ENCODE measurements at places on chromosomes 12 and 14.

DNA sequence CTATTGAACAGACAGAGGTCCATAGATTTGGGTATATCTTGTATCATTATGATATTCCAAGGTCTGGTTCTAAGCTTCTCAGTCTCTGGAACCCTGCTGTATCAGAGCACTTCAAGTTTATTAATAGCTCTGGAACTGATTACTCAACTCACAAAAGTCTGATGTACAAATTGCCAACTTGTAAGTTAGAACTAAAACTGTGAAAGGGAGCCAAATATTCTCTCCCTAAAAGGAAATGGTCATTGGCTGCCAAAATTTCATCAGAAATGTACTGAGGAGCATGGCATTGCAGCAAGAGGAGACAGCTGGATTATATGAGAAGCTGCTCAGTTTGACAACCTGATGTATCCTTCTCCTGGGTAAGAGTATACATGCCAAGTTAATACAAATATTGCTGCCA, 828.8 kb upstream of the SEL1L start:
- no peak for DNase-seq

DNA sequence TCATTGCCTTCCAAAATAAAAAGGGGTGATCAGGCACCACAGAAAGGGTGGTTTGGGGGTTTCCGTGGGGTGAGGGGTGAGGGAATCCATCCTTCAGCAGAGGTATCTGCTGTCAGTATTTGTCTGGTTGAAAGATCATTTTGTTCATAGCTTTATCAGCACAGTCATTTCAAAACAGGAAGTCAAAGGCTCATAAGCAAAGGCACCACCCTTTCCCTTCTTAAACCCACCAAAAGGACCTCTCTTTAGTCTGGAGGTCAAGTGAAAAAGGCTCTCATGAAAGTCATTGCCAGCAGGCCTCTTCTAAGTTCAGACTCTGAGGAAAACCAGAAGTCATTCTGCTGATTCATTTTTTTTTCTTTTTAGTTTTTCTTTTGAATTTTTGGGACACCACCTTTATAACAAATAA, 6.2 kb downstream of the CHST11 start:
- DNase-seq: peak; percentile 51

DNA sequence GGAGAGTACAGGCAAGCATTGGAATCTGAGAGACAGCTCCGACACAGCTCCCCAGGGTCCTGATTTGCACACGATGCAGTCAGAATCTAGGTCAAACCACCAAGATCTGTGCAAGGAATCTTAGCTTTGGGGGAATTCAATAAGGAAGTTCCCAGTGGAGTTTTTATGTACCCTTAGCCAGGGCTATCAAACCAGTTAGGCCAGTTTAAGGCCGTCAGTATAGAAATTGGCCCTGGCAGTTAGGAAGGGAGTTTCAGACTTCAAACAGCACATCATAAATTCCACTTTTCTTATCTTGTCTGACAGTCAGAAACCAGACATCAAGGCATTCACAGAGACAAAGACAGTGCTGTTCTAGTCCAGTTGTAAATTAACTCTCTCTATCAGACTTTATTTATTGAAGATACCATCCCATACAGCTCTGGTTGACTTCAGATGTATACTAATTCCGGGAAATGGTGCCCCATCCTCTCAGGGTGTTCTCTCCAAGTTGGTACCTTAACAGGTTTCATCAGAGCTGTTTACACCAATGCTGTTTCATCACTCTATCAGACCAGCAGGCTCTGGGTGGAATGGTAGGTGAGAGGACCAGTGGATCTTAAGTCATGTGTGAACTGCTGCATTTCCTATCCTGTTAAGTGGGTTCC, 157.5 kb upstream of the ATF7IP start:
- DNase-seq: no peak

DNA sequence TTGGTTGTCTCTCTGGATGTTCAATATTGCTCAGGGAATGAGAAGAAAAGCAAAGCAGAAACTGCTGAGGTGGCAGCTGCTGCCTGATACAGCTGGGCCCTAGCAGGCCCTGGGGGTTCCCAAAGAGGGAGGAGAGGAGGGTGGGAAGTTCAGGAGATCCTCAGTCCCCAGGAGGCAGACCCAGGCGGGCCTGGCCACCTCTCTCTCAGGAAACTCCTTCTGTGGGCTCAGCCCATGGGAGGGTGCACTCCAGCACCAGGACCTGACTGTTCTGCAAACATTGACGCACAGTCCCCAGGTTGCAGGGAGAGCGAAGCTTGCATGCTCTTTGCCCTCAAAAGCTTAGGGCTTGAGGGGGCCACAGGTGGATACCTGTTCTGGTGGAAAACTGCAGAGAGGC, 29.6 kb downstream of the IRF2BPL start:
- DNase-seq: no peak

- DNase-seq: no peak
These were observed 8.8 kb downstream of the TMEM263 start for GRCh38 chr12:106964526-106964925.

DNA sequence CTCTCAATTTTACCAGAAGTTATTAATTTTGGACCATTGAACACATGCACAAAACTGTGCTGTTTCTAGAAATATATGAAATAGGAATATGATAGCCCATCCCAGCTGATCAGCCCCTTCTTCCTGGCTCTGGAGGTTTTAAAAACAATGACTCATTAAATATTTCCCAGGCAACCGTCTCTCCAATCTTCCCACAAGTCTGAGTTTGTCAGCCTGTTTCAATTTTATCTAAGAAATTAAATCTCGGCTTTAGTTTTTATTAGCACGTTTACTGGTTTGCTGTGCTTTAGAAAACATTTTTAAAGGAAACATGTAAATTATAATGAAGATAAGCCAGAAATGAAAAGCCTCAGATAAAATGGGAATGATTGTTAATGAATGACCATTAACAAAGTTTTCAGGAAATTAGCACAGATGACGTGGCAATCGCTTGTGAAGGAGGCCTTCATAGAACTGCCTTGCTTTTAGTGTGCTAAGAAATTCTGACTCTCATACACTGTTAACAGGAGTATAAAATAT, 89.3 kb upstream of the RAP1B start:
- no peak for DNase-seq

DNA sequence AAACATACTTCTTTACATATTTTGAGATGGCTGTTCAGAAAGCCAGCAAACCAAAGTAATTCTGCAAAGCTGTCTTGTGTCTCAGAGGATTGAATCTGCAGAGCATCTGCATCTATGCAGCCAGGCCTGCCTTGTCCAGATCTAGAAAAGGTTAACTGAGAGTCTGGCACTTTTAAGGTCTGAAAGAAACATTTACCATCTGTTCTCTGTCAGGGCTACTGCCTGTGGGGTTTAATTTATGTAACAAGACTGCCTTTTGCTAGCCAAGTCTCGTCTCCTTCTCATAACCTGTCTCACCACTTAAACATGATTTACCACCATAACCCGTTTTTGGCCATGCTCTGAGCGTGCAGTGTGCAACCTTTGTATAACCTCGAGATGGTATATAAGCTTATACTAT, 194.2 kb downstream of the SYT10 start:
- DNase-seq: no peak

- DNase-seq: no peak
These were observed 332.8 kb downstream of the SEC23A start for GRCh38 chr14:38770251-38770650.

- no peak for DNase-seq
These were observed 131.3 kb downstream of the PTPRO start for GRCh38 chr12:15453613-15454012.

DNA sequence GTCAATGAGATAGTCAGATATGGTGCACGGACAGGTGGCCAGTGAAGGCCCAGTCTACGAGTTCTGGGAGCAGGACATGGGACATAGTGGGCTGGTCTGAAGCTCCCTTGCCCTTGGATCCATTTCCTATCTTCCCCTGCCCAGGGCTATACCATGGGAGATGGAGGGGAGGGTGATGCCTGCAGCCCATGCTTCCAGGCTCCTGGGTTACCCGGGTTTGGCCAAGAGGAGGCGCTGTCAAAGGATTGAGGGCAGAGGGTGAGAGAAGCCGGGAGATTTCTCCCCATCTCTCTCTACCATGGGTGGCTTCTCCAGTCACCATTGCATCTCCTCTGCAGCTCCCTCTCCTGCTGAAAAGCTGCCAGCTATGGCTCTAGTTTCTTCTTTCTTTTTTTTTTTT, 52.8 kb upstream of the LHX5 start:
- DNase-seq: no peak

GRCh38 chr12:45076417-45077026, 25.6 kb upstream of the DBX2 start:
- DNase-seq: no peak

DNA sequence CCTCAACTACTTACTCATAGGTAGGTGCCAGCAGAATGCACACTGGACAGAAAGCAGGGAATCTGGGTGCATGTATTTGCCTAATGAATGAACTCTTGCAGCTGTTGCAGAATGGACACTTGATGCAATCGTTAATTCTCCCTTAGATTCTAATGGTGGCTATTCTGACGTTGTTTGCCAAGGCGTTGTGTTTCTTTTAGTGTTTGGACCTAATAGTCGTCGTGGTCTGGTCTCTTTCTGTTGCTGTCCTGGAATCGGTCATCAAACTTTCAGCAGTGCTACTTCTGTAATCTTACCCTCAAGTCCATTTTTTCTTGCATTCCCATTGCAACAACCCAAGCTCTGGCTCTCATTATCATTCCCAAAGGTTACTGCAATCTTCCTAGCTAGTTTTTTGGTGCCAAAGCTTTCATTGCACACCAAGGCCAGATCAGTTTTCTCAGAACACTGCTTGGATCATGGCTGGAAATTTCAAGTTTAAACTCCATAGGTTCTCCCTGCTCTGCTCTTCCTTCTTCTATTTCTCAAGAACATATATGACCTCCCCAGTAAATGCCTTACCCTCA, 31.3 kb downstream of the BMP4 start:
- no peak for DNase-seq

- DNase-seq: no peak
These were observed 45.7 kb upstream of the CPM start for GRCh38 chr12:68978678-68979077.

DNA sequence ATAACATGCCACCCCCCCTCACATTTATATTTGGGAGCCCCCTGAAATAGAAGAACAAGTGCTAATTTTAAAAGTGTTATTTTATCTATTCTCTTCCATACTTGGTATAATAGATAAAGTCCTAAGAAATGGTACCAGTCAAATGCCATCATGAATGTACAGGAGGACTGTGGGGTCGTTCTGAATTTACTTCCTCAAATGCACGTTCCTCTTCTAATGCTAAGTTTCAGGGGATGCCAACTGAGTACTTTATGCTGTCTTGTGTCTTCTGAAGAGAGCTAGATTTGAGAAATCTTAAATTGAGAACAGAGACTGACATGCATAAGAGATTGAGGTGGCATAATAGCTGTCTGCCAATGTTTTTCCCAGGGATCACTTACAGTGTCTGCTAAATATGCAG, 59.0 kb downstream of the CFAP54 start:
- DNase-seq: no peak

GRCh38 chr12:2251526-2252209, 198.9 kb downstream of the CACNA1C start:
- no peak for DNase-seq

- peak; percentile 90 for DNase-seq
These were observed at the start of gene ATF1 for GRCh38 chr12:50763639-50764285. Gene ATF1, plus strand, starts transcription at chr12:50764101. Its CDS starts 16,045 bp downstream, at chr12:50780146.

GRCh38 chr12:65532764-65533163, 254.3 kb downstream of the MSRB3 start:
- no peak for DNase-seq

DNA sequence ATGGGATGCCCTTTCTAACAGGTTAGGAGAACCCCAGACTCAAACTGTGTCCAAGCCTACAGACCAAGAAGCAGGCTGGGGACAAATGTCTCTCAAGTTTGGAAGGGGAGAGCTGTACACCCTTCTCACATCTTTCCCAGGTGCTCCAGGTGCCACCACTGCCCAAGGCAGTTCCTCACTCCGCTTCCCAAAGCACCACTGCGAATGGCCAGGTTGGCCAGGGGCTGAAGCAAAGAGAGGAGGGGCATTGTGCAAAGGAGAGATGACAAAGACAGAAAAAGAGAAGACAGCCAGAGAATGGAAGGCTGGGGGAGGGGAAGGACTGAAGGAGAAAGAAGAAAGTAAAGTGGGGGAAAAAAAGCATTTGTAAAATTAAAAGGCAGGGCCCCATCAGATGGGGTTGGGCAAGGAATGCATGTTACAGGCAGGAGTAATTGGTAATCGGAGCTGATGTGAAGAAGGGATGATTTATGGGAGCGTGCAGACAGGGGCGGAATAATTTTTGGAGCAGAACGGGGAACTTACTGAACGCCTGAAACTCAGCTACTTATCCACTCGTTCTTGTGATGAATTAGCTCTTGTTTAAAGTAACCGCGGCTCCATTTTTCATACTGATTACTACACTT, 165.8 kb downstream of the ESRRB start:
- DNase-seq: no peak

GRCh38 chr14:67010602-67011001, 178.6 kb upstream of the GARIN2 start:
- DNase-seq: no peak

GRCh38 chr14:97902630-97903029, 1105.4 kb downstream of the VRK1 start:
- DNase-seq: no peak

GRCh38 chr14:66974397-66975025, 214.7 kb upstream of the GARIN2 start:
- no peak for DNase-seq

GRCh38 chr12:77571127-77571526, 259.6 kb upstream of the NAV3 start:
- DNase-seq: no peak

GRCh38 chr12:43882578-43883178, 46.8 kb downstream of the TMEM117 start:
- no peak for DNase-seq

DNA sequence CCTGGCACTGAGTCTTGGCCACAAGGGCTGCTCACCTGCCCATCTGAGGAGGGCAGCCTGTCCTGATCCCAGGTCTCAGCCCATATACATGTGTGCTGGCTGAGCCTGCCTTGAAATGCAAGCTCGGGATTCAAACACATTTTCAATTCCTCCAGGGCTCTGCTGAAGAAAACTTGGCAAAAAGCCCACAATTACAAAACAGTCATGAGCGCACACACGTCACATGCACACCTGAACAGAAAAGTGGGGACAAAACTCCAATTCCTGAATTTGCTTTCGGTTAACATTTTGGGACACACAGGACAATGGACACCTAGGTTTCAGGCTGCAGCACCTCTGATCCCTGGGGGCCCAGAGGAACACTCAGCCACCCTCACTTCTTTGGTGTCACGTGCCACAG, 113.9 kb downstream of the RBM19 start:
- DNase-seq: no peak

Measured in stimulated activated naive CD8-positive, alpha-beta T cell treated with anti-CD3 and anti-CD28 coated beads, Interleukin-15, Interleukin-2, amounts not matched to agents 100 U/mL and 50 U/mL, for 24 hours (primary cell).